ENCODE measurements at places on chromosomes 6 and 20. TPM values are rescaled to one million over a fixed set of nuclear protein-coding genes. Genes with fewer than 3 reads are reported as not detected.
A peak's percentile ranks its signal among the peaks of the same experiment; 100 is the strongest.

The RBM24 gene
- total RNA-seq, result 2.0 TPM

The FKBP1C gene
- total RNA-seq, result 1.9 TPM

The SLC22A1 gene
- total RNA-seq, result 10.2 TPM

DNA sequence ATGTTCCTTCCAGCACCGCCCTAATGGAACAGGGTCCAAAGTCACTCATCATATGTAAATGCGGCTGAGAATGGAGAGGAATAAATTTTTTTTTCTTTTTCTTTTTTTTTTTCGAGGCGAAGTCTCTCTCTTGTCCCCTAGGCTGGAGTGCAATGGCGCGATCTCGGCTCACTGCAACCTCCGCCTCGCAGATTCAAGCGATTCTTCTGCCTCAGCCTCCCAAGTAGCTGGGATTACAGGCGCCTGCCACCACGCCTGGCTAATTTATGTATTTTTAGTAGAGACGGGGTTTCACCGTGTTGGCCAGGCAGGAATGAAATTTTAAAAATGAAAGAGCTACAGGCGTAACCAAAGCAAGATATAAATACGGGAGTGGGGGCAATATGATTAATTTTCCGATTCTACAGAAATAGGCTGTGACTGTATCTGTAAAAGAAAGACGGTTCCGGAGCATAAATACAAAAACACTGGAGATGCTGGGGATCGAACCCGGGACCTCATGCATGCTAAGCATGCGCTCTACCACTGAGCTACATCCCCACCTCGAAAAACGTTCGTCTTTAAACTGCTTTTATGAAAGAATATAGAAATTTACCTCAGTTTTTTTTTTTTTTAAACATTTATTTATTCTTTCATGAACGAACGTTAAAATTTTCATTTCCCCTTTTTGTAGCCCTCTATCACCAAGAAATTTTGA, 132.2 kb downstream of the GPX5 start:
- no peaks in the 10 kb centered on the region for H3K27me3 ChIP-seq
- DNase-seq, result peak; percentile 75
- H3K27ac ChIP-seq, result no peak overlapping the region
- no peaks in the 10 kb centered on the region for H3K36me3 ChIP-seq
- peaks cover 7% of the 10 kb centered on the region for H3K4me1 ChIP-seq
- peak overlapping the region; percentile 69 for H3K4me3 ChIP-seq

GRCh38 chr6:146805546-146806325, 207.0 kb downstream of the ADGB start:
- H3K4me1 ChIP-seq, result no peaks in the 10 kb centered on the region
- no peaks in the 10 kb centered on the region for H3K36me3 ChIP-seq
- H3K27ac ChIP-seq, result no peak overlapping the region
- H3K4me3 ChIP-seq, result no peak overlapping the region
- peak; percentile 15 for DNase-seq
- no peaks in the 10 kb centered on the region for H3K27me3 ChIP-seq

DNA sequence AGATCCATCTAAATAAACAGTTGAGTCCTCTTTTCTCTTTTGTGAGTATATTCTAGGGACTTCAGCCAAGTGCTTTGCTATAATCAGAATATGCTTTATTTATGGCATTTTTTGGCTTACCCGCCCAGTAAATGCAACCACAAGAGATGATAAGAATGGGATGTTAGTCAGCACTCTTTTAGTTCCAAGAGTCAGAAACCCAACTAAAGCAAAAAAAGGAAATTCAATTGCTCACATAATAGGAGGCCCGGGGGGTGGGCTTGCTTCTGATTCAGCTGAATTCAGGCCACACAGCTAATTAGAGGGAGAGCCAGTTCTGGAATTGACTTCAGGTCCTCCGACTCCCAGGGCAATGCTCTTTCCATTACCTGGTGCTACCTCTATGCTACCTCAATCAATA, 250.6 kb downstream of the FARS2 start:
- no peaks in the 10 kb centered on the region for H3K27me3 ChIP-seq
- peak; percentile 76 for DNase-seq
- no peak overlapping the region for H3K4me3 ChIP-seq
- 0 out of 2 replicates have a peak overlapping the region, but pooled peaks have one; percentile 35 for H3K27ac ChIP-seq

DNA sequence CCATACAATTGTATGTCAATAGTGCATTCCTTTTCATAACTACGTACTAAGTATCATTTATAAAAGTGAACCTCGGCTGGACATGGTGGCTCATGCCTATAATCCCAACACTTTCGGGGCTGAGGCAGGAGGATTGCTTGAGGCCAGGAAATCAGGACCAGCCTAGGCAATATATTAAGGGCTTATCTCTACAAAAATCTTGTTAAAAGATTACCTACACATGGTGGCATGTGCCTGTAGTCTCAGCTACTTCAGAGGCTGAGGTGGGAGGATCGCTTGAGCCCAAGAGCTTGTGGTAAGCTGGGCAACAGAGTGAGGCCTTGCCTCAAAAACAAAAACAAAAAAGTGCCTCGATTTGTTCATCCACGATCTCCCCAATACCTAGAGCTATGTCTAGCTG, 449.7 kb upstream of the SULF2 start:
- H3K4me1 ChIP-seq, result peaks cover 5% of the 10 kb centered on the region
- H3K36me3 ChIP-seq, result no peaks in the 10 kb centered on the region
- H3K4me3 ChIP-seq, result no peak overlapping the region
- H3K27me3 ChIP-seq, result peaks cover 12% of the 10 kb centered on the region
- no peak overlapping the region for H3K27ac ChIP-seq
- no peak for DNase-seq

- peak overlapping the region; percentile 91 for H3K4me3 ChIP-seq
- no peaks in the 10 kb centered on the region for H3K27me3 ChIP-seq
- H3K4me1 ChIP-seq, result peaks cover 31% of the 10 kb centered on the region
- DNase-seq, result no peak
Measured at GRCh38 chr20:38445901-38446425, 10.8 kb upstream of the SNHG17 start.

DNA sequence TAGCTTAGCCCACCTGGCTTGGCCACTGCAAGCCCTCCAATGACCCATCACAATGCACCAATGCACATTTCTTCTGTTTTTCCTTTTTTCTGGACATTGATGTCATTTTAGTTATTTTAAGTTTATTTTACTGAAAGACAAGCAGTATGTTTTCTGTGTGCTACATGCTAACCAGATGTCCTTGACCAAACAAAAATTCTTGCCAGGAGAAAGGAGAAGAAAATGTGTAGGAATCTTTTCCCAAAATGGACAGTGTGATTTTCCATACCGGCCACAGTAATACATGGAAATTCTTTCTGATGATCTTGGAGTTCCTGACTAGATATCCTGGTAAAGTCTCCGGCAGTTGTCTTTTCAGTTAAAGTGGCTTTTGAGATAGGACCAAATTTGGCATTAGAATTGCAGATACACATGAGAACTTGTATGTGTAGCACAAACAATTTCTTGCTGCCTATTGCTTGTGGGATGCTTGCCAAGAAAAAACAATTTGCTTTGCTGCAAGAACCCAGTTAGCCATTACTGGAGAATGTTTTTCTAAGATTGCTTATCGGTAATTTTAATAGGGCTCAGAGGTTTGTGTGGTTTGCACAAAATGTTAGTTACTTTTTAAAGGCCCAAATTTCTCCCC, 696.5 kb upstream of the CITED2 start:
- H3K4me1 ChIP-seq, result peaks cover 18% of the 10 kb centered on the region
- no peak overlapping the region for H3K4me3 ChIP-seq
- peak overlapping the region; percentile 44 for H3K27ac ChIP-seq
- no peaks in the 10 kb centered on the region for H3K36me3 ChIP-seq
- peak; percentile 52 for DNase-seq

- H3K27ac ChIP-seq, result no peak overlapping the region
- no peak for DNase-seq
- H3K27me3 ChIP-seq, result no peaks in the 10 kb centered on the region
- H3K4me3 ChIP-seq, result no peak overlapping the region
- H3K36me3 ChIP-seq, result no peaks in the 10 kb centered on the region
Measured at GRCh38 chr20:15564981-15565380, 1008.3 kb downstream of the KIF16B start.

DNA sequence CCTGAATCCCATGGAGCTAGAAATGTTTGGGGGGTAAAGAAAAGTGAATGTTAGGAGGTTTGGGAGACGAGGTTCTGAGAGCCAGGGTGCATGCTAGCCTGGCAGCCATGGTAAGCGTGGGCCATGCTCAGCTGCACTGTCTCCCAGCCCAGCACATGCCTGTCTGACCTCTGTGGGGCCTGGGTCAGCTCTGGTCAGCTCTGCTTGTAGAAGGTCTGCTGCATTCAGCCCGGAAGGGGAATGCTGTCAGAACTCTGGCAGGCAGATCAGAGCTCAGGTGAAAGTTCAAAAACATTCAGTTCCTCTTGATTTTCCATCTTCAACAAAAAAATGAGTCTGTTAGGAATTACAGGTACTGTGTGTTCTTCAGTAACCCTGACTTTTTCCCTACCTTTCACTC, 5.8 kb upstream of the GNRH2 start:
- H3K27me3 ChIP-seq, result no peaks in the 10 kb centered on the region
- H3K4me3 ChIP-seq, result no peak overlapping the region
- peaks cover 12% of the 10 kb centered on the region for H3K36me3 ChIP-seq
- peaks cover 10% of the 10 kb centered on the region for H3K4me1 ChIP-seq

Data from PC-3 (cell line).